Right ventricle myocardium superior (tissue), 1 donor: ENCODE measurements at places on chromosomes 5 and 9. TPM values are rescaled to one million over a fixed set of nuclear protein-coding genes. Genes with fewer than 3 reads are reported as not detected.

Gene ASPN
- 4.8 TPM for total RNA-seq

Gene TJP2
- 116 TPM for total RNA-seq

Gene NSMF
- total RNA-seq: 10.0 TPM

DNA sequence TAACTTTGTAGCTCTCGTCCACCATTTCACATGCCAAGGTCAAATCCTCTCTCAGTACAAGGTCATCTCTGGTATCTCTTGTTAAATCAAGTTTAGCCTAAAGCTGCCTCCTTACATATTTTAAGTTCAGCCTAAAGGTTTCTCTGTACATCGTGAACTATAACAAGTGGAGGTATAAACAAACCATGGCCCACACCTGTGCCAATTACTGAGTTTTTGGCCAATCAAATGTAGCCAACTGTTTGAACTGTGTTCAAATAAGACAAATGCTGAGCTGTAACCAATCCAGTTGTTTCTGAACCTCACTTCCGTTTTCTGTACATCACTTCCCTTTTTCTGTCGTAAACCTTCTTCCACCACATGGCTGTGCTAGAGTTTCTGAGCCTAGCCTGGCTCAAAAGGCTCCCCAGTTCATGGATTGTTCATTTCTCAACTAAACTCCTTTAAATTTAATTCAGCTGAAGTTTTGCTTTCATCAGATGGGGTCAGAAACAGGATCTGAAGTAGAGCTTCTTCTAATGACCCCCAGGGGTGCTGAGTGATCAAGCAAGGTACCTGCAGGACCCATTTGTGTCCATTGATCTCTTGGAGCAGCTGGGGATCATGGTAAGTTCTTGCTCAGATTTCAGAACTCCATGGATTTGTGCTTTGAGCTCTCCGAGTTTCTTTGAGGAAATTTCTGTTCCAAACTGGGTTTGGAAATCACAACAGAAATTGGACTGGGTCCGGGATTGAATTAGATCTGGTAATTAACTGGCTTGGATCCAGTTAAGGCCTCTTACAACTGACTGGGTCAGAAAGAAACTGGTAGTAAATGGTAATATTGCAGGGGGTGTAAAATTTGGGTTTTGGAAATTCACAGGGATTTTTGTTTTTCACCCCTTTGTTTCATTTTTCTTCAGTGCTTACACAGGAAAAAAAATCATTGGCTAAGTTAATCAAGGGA is 11.0 kb upstream of the NANS start:
- DNase-seq: no peak

DNA sequence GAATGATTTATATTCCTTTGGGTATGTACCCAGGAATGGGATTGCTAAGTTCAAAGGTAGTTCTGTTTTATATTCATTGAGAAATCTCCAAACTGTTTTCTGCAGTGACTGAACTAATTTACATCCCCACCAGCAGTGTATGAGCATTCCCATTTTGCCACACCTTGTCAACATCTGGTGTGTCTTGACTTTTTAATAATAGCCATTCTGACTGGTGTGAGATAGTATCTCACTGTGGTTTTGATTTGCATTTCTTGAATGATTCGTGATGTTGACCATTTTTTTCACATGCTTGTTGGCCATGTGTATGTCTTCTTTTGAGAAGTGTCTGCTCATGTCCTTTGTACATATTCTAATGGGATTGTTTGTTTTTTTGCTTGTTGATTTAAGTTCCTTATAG is 421.5 kb downstream of the KIAA0825 start:
- DNase-seq: no peak

DNA sequence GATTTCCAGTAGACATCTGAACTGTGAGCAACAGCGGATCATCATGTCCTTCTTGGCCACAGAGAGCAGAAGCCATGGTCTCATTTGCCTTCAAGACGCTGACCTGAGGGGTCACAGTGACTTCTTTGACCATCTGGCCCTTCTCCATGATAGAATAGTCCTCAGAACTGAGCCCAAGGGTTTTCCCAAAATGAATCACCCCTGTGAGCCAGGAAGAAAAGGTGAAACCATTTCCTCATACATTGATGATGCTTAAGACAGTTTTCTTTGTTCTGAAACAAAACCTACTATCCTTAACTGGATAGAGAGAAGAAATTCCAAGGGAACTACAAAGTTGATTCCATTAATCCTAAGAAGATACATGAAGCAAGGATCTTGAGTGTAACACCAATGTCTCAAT is 503.9 kb downstream of the CTNND2 start:
- DNase-seq: no peak

GRCh38 chr5:152634586-152634985 is 229.5 kb upstream of the NMUR2 start:
- DNase-seq: no peak

DNA sequence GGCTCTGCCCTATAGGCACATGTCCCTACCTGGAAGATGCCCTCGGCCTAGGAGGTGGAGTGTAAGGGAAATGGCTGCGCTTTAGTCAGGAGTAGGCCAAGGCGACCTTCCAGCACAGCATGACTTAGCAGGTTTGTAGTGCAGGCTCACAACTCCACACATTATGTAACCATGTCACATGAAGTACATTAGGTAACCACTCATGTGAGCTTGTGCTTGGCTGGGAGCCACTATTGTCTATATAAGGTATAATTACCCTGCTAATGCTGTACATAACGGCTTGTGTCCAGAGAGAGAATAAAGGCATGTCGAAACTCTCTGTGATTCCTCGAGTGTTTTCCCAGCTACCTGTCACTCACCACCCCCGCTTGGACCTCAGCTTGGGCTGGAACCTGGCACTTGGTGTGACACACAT is 74.9 kb downstream of the CAMK4 start:
- no peak for DNase-seq

DNA sequence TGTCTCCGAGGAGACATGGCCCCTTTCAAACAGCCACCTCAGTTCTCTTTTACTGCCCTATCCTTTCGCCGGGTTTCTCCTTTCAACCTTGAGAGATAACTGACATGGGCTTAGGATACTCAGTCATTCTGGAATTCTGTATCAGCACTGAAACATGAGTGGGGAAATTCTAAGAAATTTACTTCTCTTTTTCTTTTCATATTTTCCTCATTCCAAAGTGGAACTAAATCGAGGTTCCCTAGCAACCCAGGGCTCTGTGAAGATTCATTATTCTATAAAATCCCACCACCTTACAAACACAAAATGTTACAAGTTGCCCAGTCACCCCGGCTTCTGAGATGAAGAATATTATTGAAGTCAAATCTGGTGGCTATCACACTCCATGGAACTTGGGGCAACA is 319.2 kb downstream of the ENC1 start:
- DNase-seq: no peak
